ENCODE measurements at places on chromosomes 5 and 9. TPM values are rescaled to one million over a fixed set of nuclear protein-coding genes. Genes with fewer than 3 reads are reported as not detected.

The PCDHGC3 gene
- total RNA-seq, result 0.21 TPM

The MED10 gene
- 56.5 TPM for total RNA-seq

The LCN9 gene
- not detected for total RNA-seq

DNA sequence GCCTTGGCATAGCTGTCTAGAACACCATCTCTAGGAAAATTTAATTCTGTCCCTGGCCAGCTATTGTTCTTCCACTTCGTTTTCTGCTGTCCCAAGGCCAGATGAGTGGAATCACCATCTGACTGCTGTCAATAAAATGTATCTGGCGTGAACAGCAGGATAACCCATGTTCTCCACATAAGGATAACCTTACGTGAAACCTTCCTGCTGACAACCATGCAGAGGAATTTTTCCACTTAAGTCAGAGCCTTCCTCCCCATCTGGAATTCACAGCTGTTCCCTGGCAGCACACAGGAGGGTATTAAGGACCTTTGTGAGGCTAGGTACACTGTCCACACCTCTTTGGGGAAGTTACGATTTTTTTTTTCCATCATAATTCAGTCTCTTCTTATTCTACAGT is 28.6 kb downstream of the RNF44 start:
- no peak for DNase-seq

DNA sequence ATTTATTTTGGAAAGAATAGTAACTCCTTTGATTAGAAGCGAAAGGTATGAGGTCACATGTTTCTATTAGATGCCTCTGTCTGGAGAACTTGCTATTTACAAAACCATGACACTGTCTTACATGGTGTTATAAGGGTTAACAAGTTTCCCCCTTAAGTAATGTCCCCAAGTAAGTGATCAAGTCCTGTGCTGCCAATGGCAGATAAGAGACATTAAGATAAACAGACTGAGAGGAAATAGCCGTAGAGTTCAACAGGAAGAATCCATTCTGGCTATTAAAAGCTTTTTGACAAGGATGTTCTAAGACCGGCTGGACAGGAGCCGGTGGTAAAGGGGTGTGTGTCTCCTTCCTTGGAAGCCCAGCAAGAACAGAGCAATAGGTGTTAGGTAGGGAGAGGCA is 257.5 kb downstream of the GADD45G start:
- DNase-seq, result no peak

- DNase-seq, result no peak
Observed at GRCh38 chr5:54676481-54677340, 159.2 kb downstream of the SNX18 start.
